NT2/D1 (cell line): ENCODE measurements at places on chromosomes 11 and 22.

DNA sequence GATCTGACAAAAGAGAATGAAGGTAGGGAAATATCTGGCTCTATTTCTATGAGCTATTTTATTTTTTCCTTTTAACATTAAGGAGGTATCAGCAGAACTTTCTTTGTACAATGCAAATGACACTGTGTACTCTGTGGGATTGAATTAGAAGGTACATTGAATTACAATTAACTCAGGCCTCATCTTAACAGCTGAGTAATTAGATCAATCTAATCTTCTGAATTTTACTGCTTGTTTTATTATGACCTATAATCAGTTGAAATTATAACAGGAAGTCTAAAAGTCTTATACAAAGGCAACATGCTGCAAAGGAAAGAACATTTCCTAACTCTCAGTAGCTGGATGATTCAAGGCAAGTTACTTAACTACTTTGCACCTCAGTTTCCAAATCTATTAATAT is 69.8 kb downstream of the RELT start:
- DNase-seq, result no peak

GRCh38 chr11:86124251-86125233 is 55.7 kb upstream of the PICALM start:
- DNase-seq, result no peak

GRCh38 chr11:66218846-66219620 is 49.4 kb upstream of the RAB1B start:
- DNase-seq, result no peak

DNA sequence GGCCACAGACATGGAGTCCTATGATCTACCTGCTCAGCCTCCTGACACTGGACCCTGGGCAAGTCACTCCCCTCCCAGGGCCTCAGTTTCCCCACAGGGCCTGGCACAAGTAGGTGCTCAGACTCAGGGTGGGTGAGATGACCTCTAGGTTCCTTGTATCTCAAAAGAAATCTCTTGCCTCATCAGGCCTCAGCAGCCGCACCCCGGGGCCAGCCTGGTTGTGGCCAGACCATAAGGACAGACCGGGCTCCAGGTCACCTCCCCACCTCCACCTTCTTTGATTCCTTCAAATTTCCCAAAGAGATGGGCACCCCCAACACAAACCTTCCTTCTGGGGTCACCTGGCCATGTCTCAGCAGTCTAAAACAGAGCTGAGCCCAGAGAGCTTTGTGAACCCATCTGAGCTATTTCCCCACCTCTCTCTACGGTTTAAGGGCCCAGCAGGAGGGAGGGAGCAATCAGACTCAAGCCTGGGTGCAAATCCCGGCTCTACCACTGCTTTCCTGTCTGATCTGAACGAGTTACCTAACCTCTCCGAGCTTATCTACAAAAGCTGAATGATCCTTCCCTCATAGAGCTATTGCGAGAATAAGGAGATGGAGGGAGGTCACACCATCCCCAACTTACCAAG is 2.5 kb upstream of the APOL4 start:
- no peak for DNase-seq

DNA sequence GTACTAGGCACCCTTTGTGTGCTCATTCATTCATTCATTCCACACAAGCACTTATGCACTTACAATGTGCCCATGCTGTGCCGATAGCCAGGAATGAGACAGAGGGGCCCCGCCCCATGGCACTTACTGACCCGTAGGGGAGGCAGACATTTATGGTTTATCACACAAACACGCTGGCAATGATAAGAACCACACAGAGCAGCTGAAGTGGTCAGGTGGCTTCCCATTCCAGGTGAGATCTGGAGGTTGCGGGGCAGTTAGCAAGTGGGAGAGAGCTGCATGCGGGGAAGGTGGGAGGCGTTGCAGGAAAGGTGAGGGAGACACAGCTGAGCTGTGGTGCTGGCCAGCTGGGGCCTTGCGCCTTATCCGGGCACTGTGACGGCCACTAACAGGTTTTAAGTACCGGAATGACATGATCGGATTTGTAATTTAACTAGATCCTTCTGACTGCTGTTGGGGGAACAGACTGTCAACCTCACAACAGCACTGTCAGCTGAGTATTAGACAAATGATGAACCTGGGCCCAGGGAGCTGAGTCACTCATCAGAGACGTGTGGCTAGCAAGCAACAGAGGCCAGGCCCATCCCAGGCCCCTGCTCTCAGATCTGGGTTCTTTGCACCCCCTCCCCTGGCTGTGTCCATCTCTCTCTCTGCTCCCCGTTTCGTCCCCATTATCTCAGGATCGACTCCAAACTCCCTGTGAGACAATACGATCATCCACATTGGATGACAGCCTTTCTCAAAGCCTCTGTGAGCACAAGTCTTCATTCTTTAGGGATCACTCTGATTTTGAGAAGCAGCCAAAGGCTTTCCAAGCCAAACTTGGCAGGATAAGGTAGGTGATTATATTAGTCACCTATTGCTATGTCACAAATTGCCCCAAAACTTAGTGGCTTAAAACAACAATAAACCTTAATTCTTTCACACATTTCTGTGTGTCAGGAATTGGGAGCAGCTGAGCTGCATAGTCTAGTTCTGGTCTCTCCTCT is 28.4 kb downstream of the RASD2 start:
- DNase-seq, result no peak

DNA sequence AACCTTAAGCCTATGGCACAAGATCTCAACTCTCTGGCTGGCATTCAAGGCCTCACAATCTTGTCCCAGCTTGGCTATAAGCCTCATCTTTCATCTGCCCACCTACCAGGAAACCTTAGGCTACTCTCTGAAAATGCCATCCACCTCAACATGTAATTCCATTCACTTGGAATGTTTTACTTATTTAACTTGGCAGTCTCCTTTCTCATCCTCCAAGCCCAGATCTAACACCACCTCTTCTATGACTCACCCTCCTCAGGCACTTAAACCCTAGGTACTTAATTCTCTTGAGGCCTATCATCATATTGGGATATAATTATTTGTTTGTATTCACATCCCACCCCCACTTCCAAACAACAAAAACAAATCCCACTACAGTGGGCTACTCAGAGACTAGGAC is 15.0 kb downstream of the POGLUT3 start:
- no peak for DNase-seq

GRCh38 chr11:69839516-69839915 is 20.3 kb upstream of the FGF3 start:
- no peak for DNase-seq

- no peak for DNase-seq
Observed at GRCh38 chr22:44091021-44091721, 67.1 kb downstream of the PARVB start.

DNA sequence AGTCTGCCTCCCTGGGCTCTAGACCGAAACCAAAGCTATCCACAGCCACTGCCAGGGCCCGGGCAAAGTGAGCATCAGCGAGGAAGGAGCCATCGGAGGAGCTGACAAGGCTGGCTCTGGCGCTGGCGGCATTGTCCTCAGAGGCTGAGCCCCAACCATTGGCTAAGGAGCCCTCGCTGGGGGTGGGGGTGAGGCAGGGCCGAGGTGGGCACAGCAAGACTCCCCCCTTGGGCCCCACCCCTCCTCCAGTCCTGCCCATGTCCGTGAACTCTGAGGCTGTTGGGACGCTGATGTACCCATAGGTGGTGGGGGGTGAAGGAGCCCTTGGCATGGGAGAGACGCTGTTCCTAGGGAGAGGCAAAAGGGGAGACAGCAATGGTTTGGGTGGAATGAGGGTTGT is 11.2 kb downstream of the ROBO4 start:
- DNase-seq, result no peak

- no peak for DNase-seq
Observed at GRCh38 chr11:14228356-14228755, 130.6 kb downstream of the RRAS2 start.

- no peak for DNase-seq
Observed at GRCh38 chr11:62575837-62576236, 2.1 kb upstream of the EEF1G start.

DNA sequence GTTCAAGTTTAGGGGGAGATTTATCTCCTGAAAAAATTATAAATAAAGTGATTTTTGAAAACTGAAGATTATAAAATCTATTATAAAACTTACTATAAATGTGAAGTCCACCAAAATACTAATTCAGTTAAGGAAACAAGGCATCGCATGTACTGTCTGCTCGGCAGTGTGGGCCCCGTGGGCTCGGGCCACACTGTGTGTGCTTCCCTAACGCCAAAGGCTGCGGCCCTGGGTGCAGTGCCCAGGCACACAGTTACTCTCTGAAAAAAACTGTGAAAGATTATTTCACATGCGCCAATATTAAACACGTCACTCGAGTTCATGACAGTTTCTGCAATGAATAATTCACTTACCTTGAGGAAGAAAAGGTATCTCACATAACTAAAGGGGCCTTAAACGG is 39.8 kb downstream of the BRD1 start:
- DNase-seq, result no peak

GRCh38 chr11:89490602-89490980 is 584 bp downstream of the NOX4 start:
- no peak for DNase-seq

GRCh38 chr11:93113824-93114223 is 84.0 kb downstream of the SLC36A4 start:
- DNase-seq, result no peak

GRCh38 chr11:61162092-61162941 is 1.1 kb upstream of the VPS37C start:
- no peak for DNase-seq

DNA sequence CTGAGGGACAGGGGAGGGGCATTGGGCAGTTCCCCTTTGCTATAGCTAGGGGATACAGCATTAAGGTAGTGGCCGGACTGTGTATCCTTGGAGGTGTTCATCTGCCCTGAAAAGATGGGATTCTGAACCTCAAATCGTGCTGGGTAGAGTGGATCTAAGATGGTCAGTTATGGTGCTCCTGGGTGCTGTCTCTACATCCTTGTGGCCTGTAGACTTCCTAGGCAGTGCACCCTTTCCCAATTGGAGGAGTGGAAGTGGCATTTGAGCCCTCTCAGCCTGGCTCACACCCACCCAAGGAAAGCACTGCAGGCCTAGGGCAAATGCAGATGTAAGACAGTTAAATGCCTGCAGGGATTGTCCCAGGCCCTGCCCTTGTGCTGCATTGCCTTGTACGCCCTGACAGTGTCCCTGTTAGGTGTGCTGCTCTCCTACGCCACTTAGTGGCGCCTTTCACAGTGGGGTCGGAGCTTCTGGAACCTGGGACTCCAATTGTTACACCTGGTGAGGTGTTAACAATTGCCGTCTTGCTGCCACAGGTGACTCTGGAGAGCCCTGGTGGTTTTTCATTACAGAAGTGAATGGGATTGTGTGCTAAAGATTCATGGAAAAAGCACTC is 35.0 kb downstream of the PPFIBP2 start:
- DNase-seq, result peak; percentile 38

- DNase-seq, result peak; percentile 13
Observed at GRCh38 chr11:125063429-125064043, 431 bp downstream of the SLC37A2 start.

DNA sequence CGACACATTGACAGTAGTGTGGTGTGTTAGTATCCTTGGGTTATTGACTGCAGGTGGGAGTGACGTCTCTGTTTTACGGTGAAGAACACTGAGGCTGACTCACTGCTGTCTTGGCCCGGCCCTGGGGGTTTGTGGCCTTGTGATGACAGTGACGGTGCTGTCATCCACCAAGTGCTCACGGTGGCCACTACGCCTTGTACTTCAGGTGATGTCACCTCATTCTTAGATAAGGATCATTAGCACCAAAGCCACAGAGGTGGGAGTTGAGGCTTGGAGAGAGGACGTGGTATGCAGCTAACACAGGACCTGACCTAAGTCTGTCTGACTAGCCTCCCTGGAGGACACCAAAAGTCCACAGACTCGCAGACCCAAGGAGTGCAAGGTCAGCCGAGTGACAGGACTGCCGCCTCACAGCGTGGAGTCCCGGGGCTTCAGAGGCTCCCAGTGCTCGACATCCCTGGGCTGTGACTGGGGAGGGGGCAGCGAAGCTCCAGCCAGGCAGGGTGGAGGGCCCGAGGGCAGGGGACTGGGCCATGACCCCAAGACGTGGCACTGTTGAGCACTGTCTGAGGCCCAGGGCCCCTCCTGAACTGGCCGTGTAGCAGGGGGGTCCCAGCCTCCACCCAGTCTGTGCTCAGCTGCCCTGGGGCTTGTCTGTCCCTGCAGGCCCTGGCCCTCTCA is 56.5 kb downstream of the NAT10 start:
- DNase-seq, result no peak

DNA sequence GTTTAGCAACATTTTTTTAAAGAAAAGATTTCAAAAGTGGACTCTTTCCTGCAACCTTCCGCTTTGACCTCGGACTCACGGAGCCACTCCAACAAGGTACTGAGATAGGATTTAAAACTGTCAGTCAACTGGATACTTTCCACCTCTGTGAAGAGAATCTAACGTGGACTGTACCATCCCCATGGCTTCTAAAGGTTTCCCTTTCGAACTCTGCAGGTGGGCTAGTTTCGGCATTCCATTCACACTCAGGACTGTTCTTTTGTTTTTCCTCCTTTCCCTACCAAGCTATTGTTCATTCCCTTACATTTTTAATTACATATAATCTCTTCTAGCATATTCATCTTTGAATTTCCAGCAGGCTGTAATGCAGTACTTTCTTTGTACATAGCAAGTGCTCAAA is 88.5 kb upstream of the AKIP1 start:
- DNase-seq, result no peak

DNA sequence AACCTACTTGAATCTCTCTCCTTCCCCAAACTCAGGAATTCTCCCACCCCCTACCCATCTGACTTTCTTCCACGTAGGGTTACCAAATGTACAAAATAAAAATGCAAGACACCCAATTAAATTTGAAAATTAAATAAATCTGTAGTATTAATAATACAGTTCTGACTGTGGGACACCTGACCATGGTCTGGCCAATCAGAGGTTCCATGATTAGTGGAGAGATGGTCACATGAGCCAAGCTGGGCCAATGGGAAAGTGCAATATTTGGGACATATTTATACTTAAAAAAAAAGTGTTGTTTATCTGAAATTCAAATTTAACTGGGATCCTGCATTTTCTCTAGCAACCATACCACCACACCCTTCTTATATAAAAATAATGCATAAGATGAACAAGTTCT is 29.8 kb upstream of the ASPHD2 start:
- DNase-seq, result no peak

DNA sequence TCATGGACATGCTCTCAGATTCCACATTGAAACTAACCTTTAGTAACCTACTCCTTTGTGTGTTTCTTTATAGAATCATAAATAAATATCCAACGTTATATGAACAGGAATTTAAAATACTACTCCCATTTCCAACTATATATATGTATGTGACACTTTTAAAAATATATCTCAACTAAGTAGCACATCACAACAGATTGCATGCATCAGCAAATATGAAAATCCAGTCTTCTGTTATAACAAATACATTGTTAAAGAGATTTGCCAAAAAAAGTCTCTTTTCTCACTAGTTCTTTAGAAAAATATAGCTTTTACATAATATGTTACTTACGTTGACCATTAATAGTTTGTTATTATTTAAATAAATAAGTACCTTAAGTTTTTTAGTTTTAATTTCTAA is 1608.6 kb upstream of the RAG2 start:
- DNase-seq, result no peak
